Suprapubic skin (tissue), 4 donors: ENCODE measurements at places on chromosomes 7 and 10. TPM values are rescaled to one million over a fixed set of nuclear protein-coding genes. Genes with fewer than 3 reads are reported as not detected.

Gene LRRC4
- total RNA-seq: 0.16 TPM

DNA sequence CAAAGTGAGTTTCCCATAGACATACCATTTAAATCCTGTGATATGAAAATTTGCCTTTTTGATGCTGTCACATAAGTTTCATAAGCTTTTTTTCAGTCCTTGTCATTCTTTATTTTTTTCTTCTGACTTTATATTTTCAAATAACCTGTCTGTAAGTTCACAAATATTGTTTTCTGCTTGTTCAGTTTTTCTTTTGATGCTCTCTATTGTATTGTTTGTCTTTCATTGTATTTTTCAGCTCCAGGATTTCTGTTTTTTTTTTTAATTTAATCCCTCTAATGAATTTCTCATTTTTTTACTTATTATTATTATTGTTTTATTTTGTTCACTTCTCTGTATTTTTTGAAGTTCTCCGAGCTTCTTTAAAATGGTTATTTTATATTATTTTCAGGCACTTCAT is 623.4 kb downstream of the CNTNAP2 start:
- H3K4me3 ChIP-seq: no peak overlapping the region
- H3K27me3 ChIP-seq: no peaks in the 10 kb centered on the region
- no peaks in the 10 kb centered on the region for H3K4me1 ChIP-seq
- no peak overlapping the region for H3K27ac ChIP-seq

DNA sequence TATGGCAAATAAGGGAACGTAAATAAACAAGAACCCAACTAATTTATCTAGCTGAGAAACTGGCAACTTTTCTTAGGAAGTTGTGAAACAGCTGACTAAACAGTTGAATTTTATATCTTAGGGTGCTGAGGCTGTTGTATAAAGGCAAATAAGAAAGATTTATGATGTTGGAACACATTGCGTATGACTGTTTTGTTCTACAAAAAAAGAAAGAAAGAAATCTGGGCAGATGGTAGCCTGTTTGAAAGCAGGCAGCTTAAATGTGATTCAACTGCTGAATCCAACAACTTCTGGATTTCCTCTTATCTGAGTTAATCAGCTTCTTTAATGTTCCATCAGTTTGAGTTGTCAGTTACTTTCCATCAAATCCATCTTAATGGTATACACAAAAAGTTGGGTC is 214.5 kb downstream of the SNX13 start:
- no peak for DNase-seq
- no peaks in the 10 kb centered on the region for H3K36me3 ChIP-seq
- no peak overlapping the region for H3K4me3 ChIP-seq
- peak overlapping the region; percentile 15 for H3K27ac ChIP-seq

- H3K27ac ChIP-seq: peak overlapping the region; percentile 24
- no peak overlapping the region for H3K4me3 ChIP-seq
- H3K27me3 ChIP-seq: no peaks in the 10 kb centered on the region
- peaks cover 41% of the 10 kb centered on the region for H3K4me1 ChIP-seq
- peaks cover 36% of the 10 kb centered on the region for H3K36me3 ChIP-seq
These were observed 7.2 kb upstream of the PGAM2 start for GRCh38 chr7:44072364-44073231.

- no peak for DNase-seq
- no peaks in the 10 kb centered on the region for H3K36me3 ChIP-seq
- no peaks in the 10 kb centered on the region for H3K4me1 ChIP-seq
- H3K27me3 ChIP-seq: no peaks in the 10 kb centered on the region
These were observed 46.7 kb downstream of the PKD1L1 start for GRCh38 chr7:47901542-47901941.

DNA sequence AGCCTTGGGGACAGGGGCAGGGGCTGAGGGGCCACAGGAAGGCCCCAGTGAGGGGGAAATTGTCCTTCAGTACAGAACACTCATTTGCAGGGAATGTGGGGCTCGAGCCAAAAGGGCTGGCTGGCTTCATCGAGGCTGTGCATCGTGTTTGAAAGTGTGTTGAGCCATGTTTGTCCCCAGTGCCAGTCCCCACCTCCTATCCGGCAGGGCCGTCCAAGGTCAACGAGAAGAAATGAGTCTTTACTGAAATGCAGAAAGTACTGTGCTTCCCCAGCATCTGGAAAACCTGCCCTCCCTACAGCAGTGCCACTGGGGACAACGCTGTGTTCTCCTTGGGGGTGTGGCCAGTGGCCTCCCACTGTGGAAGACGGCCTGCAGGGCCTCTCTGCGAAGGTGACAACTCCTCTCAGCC is 214.1 kb downstream of the KLF6 start:
- DNase-seq: no peak
- H3K27ac ChIP-seq: no peak overlapping the region
- H3K4me3 ChIP-seq: no peak overlapping the region
- no peaks in the 10 kb centered on the region for H3K4me1 ChIP-seq

GRCh38 chr7:124765401-124766352 is at the start of gene GPR37:
TSS of gene GPR37 (minus strand) at chr7:124765792. CDS start at chr7:124764976, 816 bp downstream.
- H3K27me3 ChIP-seq: peaks cover 27% of the 10 kb centered on the region
- peak; percentile 78 for DNase-seq
- H3K4me1 ChIP-seq: peaks cover 17% of the 10 kb centered on the region
- no peaks in the 10 kb centered on the region for H3K36me3 ChIP-seq
